ENCODE measurements at places on chromosomes 16 and 17. TPM values are rescaled to one million over a fixed set of nuclear protein-coding genes. Genes with fewer than 3 reads are reported as not detected.

DNA sequence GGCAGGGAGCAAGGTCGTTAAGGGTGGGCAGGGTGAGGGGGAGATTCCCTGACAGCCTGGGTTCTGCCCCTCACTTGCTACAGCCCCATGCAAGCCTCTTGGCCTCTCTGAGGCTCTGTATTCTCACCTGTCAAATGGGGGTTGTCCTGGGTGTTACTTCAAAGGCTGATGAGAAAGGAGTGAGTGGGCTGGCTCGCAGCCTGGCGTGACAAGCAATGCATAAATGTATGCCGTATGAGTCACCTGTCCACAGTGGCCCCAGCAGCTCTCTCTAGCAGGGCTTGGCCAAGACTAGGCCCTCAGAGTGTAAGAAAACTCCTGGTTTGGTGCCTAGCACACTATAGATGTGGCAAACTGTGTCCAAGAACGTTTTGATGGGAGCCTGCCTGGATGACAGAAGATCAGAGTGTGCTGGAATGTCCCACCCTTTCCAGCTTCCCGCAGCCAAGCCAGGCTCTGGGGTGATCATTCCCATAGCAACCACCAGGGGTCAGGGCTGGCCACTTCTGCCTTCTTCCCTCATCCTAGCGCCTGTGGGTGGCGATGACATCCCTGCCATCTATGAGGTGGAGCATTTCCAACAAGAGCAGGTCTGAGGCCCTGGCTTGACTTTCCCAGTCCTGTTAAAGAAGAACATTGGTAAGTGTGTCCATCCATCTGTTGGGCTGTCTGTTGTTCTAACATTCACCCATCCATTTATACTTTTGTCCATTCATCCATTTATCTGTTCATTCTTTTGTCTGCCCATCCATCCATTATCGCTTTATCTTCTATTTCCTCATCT is 37.2 kb upstream of the ADGRG1 start:
- peak; percentile 69 for DNase-seq

DNA sequence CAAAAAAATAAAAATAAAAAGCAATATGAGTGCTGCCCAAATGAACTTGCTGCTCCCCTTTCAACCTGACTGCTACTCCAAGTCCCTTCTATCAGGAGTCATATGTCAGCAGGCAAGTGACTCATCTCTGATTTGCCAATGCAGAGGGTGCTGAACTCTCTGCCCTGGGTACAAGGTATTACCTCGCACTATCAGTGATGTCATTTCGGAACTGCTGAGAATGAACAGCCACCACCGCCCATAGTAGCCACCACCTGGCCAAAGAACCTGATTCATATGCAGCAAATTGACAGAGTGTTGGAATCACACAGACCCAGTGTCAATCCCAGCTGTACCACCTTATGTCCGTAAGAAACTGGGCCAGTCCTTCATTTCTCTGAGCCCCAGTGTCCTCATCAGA is 31.2 kb downstream of the LYRM9 start:
- no peak for DNase-seq

Gene DLX4
- 0.88 TPM for polyA plus RNA-seq

GRCh38 chr17:40443196-40443987 is at the start of gene IGFBP4:
Gene IGFBP4, plus strand, starts transcription at chr17:40443450. Its CDS starts 286 bp downstream, at chr17:40443736.
- DNase-seq = peak; percentile 83

- no peak for DNase-seq
Observed at GRCh38 chr16:86625821-86626220, 47.5 kb downstream of the FOXL1 start.
